Fibroblast of skin of back (primary cell): ENCODE measurements at places on chromosomes 12 and 14.

DNA sequence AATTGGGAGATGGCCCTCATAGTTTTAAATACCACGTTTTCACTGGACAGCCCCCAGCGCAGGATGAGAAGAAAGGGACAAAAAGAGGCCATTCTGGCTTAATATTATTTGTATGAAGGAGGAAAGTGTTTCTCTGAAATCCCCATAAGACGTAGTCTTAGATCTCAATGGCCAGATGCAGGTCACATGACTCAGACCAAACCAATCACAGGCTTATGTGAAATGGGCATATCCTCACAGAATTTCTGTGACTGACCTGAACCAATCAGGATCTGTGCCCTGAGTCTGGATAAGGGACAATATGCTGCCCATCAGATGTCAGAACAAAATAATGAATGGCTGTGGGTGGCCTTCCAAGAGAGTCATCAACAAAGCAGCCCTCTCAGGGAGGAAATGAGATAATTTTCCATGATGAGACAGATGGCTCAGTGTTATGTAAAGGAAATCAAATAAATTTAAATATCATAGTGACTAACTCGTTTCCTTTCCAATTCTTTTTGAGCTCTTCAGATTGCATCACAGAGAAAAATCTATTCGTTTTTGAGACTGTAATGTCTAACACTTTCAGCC, 1009.5 kb upstream of the TMEM132C start:
- DNase-seq: peak; percentile 78

DNA sequence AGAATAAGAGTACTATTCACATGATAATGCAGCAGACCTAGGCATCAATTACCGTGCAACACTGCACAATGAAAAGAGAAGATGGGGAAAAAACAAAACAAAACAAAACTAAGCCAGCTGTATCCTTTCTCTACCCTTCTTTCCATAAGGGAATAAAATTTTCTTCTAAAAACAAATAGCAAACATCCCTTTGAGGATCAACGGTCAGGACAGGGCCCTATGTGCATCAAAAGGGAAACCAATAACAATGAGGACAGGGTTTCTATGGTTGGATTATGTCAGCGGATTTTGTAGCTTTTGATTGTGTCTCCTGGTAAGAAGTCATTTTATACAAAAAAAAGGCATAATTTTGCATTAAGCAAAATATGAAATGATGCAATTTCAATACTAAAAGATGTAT, 350.3 kb downstream of the SLC6A15 start:
- DNase-seq: no peak

DNA sequence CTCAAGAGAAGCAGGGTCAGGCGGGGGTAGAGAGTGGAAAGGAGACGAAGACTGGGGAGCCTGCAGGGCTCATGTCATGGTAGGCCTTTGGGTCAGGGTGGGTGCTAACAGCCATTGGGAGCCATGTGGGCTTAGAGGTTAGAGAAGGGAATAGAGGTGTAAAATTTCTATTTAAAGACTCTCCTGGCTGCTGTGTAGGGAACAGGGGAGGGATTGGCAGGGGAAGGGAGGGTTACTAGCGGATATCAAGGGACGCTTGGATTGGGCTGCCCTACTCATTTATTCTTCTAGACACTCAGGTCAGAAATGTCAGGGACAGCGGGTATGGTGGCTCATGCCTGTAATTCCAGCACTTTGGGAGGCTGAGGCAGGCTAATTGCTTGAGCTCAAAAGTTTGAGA, 18.2 kb downstream of the WSCD2 start:
- no peak for DNase-seq

- no peak for DNase-seq
Observed at GRCh38 chr12:124898200-124898922, 16.1 kb downstream of the UBC start.

- DNase-seq: no peak
Observed at GRCh38 chr12:18246066-18246465, 15.3 kb upstream of the PIK3C2G start.

DNA sequence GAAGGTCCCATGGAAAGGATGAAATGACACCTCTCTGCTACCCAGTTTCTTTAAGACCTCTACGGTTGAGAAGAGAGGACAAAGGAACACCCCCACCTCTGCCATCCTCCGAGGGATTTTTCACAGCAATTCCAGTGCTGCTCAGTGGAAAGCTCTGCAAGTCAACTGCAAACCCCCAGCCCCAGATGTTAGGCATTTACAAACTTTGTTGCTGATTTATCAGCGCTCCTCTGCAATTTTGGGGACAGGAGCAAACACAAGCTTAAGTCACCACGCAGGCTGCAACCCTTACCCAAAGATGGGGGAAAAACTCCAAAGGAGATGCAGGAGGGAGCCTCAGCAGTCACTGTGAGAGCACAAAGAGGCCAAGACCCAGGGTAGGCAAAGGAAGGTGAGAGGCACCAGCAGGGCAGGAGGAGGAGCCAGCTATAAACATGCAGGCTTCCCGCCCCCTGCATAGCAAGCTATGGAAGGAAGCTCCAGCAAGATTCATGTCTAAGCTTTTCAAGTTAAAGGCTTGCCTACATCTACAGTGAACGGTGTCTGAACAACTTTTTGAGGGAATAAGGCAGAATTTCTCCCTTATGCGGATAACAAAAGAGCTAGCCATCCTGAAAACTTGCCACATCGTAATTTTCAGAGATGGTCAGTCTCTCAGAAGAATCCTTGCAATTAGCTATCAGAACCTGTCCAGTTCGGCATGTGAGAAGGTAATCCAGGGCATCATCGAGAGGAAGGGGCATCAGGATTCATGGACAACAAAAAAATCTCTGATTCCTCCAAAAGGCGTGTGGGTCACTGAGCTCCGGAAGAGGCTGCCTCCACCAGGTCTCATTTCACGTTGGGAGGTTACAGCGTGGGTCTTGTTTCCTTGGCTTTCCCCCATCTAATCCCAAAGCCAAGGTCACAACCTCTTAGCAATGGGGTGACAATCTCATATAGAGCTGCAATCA, 3.9 kb downstream of the CTDSP2 start:
- DNase-seq: no peak

DNA sequence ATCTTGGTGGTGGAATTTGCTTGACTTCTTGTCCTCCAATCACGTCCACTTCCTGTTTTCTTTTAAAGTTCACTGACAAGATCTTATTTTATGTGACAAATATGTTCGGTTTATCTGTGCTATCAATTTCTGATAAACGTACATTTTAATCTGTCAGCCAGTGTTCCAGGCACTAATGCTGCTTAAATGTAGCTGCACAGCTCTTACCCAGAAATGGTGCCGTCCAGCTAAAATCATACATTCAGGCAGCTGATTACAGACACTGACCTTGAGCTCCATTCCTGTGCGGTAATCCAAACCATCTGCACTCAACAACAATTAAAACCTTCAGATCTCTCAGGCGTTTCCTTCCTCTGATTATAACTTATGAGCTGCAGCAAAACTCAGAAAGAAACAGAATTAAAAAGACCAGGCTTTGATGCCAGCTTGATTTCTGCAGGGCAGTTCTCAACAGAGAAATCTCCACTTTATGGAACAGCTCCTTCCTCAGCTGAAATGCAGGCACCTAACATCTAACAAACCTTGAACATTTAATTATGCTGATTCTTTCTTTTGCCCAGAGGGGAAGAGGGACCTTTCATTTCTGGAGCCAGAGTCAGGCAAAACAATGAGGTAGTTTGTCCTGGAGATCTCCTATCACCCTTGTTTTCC, 26.4 kb upstream of the RASSF3 start:
- DNase-seq: no peak

DNA sequence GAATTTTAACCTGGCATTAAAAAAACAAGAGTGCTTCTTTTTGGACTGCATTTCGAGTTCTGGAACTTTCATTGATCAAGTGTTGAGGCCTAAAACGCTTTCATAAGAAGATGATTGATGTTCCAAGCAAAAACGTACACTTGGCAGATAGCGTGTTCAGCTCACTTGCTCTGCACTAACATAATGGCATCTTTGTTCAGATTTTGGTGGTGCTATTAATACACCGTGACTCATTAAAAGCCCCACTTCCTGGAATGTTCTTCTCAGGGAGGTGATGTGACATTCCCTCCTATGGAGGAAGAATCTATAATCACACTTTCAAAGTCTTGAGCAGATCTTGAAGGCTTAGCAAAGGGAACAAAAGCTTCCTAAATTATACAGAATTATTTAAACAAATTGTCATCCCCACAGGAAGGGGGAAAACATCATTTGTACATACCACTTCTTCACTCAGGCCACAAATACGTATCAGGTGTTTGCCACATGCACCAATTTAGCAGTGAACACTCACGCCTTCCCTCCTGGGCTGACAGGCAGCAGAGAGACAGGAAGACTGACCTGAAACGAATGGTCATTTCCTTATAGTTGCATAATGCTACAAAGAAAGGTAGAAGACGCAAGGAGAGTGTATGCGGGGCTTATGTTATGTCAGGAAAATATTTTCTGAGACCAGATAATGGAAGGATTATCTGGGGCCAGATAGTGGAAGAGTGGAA, 15.4 kb downstream of the HSP90AA1 start:
- DNase-seq: peak; percentile 80
